ENCODE measurements at places on chromosomes 7 and 10.

DNA sequence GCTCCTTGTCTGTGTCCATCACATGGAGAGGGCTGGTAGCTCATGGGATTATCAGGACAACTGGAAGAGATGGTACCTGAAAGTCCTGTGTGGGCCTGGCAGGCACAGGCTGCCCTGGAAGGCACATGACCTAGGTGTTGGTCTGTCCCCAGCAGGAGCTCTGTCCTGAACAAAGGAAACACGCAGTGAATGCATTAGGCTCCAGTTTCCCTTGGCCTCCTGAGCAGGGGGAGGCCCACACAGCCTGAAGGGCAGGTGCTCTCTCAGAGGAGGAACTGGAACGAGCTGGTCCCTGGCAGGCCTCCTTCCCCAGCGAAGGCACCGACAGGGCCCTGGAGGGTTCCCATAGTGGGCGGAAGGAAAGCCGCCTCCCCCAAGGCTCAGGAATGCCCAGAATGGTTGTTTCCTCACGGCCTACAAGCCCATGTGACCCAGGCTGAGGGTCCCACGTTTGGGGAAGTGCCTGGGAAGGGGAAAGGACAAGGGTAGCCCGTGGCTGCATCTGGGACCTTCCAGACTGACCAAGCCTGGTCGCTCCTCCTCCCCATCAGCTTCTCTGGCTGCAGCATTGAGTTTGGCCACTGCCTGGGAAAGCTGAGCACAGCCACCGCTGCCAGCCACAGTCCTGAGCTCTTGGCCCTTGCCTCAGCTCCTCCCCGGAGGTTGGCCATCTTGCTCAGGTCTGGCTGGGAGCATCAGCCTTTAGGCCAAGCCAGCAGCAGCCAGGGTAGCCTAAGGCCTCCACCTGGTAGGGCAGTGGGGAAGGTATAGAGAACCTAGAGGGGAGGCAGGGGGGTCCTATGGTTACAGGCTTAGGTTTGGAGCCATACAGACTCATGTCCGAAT, 21.8 kb downstream of the CXCL12 start:
- no peak for DNase-seq

DNA sequence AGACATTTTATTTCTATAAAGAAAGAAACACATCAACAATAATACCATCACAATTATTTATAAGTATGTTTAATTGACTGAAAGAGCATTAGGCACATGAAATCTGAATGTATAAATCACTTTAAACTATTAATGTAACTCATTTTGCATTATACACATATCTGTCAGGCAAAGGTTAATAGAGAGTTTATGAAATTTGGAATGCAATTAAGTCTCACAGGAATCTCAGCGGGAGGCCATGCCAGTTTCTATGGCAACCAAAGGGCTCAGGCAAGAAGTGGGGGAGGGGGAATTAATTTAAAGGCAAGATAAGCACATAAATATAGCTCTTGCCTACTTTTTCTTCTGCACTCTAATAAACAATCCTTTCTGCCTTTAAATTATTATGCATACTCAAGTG, 152.6 kb downstream of the SLC16A9 start:
- DNase-seq, result no peak

GRCh38 chr10:71712170-71712569, 7.4 kb downstream of the C10orf105 start:
- no peak for DNase-seq

DNA sequence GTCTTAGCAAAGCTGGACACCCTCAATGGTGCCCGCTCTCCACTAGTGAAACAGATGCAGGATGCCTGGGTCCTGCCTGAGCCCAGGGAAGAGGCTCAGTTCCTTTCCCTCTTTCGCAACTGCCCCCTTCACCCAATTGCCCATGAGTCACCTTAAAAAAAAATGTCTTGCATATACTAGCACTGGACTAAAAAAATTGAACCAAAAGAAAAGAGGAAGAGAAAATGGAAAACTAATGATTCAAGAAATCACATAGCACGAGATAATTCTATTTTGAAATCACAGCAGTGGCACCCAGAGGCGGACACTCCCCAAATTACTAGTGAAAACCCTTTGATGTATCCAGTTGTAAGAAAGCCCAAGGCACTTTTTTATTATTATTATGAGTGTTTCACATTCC, 972.5 kb downstream of the LRMDA start:
- no peak for DNase-seq

DNA sequence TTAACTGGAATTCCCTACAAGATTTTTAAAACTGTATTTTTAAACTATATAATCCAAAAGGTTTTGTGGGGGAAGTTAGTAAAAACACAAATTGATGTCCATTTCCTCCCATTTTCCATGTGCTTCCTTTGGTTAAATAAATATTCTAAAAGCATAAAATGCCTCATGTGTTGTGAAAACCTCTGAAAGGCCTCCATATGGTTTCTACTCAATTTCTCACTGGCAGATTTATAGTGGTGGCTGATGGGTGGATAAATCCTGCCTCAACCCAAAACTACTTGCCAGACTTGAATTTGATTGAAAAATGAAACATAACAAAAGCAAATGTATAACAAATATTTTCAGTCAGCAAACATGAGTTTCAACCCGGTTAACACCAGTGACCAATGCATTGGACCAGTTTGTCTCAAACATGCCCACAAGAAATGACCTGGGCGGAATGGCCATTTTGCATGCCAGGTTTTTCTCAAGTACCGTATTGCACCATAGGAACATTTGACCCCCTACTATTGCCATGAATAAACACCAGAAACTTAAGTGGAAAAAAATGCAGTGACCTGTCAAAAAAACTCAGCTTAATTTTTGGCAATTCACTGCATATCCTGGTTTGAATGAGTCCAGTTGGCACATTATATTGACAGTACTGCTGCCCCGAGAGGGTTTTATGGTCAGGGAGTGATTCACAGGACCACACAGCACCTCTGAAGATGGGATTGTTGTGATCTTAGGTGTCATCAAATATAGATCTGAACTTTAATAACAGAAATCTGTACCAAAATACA, 454.6 kb upstream of the ANKRD30A start:
- no peak for DNase-seq

DNA sequence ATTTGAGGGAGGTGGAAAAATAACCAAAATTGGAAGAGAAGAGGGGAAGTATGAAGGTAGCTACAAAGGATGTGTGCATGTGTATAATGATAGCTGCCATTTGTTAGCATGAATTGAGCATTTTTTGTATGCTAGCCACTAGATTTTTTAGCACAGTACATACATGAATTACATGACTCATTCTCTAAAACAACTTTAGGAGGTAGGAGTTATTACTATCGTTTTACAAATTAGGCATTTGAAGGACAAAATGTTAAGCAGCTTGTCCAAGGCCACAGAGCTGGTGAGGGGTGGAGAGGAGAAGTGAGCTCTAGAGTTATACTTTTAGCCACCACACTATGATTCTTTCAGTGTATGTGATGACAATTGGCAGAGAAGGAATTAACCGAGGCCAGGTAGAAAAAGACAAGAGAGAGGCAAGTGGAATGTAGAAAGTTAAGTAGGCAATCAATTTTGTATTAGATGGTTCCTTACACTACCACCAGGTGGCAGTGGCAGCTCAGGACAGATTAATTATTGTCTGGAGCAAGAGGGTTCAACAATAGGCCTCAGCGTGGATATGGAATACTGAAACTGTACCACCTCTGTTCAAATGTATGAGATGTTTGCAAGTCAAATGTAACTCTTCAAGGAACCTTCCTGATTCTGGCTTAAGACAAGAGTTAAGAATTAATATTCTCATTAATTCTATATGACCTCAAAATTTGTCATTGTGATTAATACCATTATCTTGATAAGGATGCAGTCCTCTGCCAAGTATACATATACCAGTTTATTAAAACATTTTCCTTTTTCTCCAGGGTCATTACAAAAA, 128.0 kb downstream of the MBL2 start:
- DNase-seq, result no peak

GRCh38 chr7:123355576-123356190, 155.9 kb upstream of the SLC13A1 start:
- peak; percentile 8 for DNase-seq

DNA sequence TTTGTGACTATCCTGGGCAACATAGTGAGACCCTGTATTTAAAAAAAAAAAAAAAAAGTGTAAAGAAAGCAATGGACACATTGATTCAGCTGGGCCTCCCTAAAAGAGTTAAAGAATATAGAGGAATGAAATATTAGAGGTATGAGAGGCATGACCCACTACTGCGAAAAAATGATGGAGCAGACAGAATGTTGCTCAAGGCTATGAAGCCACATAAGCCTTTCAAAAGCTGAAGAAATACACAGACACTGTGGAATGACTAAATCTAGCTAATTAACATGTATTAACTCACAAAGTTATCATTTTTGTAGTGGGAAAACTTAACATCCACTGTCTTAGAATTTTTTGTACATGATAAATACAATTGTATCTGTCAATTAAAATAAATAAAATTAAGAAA, 107.3 kb downstream of the HGF start:
- no peak for DNase-seq

DNA sequence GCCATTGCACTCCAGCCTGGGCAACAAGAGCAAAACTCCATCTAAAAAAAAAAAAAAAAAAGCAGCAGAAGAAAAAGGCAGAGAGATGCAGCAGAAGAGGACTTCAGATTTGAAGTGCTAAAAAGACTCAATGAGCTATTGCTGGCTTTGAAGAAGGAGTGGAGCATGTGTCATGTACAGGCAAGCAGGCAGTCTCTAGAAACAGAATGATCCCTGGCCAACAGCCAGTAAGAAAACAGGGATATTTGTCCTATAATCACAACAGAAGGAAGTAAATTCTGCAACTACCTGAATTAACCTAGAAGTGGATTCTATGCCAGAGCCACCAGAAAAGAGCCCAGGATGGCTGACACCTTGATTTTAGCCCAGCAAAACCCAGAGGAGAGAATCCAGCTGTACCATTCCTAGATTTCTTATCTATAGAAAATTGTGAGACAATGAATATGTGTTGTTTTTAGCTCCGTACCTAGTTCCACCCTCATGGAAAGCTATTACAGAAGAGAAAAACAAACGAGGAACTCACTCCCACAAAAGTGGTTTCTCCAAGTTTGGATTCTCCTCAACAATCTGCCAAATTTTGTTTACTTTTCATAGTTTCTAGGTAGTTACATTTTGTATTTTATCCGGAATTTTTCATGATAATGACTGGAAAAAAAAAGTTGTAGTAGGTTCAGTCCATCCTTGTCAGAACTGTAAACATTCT, 198.2 kb upstream of the GNAI1 start:
- no peak for DNase-seq

- no peak for DNase-seq
These were observed 139.7 kb downstream of the HTR7 start for GRCh38 chr10:90718182-90718581.
